ENCODE measurements at places on chromosomes 1 and 21.

GRCh38 chr21:36450511-36450910 is 29.4 kb downstream of the CLDN14 start:
- no peak for DNase-seq

GRCh38 chr1:11479375-11479979 is 522 bp downstream of the DISP3 start:
- no peak for DNase-seq

DNA sequence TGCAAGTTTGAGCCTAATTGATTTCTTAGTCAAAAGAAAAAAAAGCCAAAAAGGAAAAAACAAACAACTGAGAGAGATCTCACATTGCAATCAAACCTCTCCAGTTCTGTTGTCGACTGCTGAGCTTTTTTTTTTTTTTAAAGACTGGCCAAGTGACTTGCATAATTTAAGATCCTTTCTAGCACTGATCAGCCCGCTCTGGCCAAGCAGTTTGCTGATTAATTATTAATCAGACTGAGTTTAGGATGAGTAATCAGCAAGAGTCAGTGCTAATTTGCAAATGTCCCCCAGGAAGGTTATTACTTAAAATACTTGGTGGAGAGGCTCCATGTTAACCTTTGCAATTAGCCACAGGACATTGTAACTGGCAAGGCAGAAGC is 39.3 kb downstream of the HMGB4 start:
- no peak for DNase-seq

DNA sequence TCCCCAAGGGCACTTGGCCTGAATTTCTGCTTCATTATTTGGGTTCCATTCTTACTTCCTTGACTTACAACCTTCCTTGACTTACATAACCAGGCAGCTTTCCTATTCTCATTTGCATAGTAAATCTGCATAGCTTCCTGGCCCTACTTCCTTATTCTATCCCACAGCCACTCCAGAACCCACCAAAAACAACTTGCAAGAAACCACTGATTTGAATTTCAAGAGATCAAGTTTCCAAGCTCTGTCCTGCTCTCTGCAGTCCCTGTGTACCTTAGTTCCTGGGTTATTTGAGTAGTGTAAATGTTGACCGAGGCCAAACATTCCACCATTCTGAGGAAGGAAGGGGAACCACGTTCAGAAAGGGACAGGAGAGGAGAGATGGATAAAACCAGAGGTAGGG is 603.3 kb downstream of the PTPRC start:
- no peak for DNase-seq

- DNase-seq = no peak
Measured at GRCh38 chr1:40630488-40631223, 34.8 kb downstream of the RIMS3 start.

GRCh38 chr1:26318338-26319064 is 743 bp downstream of the CD52 start:
- no peak for DNase-seq

- no peak for DNase-seq
Measured at GRCh38 chr1:27136236-27136551, 18.7 kb downstream of the SLC9A1 start.

- DNase-seq = no peak
Measured at GRCh38 chr1:15799928-15800835, 7.3 kb downstream of the UQCRHL start.

GRCh38 chr1:117534995-117535467 is 70.8 kb upstream of the TENT5C start:
- DNase-seq = no peak

DNA sequence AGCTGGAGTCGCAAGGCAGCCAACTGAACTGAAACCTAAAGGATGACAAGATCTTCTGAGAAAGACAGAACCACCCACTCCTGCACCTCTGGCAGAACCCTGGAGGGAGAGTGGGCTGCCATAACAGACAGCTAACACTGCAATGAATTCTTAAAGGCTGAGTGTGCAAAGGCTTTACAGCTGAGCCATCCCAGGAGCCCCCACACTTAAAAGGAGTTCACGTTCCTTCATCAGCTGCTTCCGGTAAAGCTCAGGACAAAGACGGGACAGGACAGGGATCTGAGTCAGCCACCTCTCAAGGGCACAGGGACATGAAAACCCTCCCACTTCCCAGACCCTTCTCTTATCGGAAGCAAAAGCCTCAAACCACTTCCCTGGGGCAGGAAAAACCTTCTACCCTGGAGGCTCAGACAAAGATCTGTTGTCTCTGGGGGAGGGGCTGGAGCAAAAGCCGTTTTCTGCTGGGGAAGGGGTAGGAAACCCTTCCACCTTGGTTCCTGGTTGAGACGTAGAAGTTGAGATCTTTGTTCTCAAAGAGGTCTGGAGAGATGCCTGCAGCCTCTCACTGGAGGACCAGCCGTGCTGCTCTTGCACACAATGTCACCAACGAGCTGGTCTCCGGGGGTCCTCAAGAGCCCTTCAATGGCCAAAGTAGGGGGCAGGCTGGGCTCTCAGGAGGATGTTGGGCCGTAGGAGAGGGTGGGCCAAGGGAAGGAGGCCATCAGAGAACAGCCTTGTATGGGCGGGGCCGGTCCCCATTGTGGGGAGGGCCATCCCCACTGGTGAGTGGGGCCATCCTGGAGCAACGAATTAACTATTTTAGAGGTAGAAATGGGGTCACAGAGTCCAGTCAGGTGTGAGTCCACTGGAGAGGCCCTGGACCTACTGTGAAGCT is 452.4 kb downstream of the PTPRU start:
- DNase-seq = no peak

DNA sequence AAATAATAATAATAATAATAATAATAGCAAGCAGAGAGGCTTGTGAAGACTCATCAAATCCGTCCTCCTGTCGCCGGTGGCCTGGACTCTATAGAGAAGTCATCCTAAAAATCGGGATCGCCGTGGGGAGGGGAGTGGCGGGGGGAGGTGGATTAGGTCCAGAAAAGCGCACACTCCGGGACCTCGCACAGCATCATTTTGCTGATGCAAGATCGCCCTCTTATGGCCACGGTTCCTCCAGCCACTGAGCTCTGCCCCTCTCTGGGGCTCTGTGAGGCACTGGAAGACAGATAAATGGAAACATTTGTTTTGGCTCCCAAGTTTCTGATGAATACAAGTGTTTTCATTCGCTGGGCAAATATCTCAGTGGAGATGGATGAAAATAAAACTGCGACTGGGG is 612.0 kb downstream of the MATN1 start:
- no peak for DNase-seq

GRCh38 chr1:169091480-169091941 is 15.0 kb upstream of the ATP1B1 start:
- no peak for DNase-seq

- DNase-seq = no peak
Measured at GRCh38 chr1:116270316-116271057, 102.6 kb upstream of the ATP1A1 start.

GRCh38 chr1:66315671-66316070 is 218.3 kb upstream of the SGIP1 start:
- no peak for DNase-seq

DNA sequence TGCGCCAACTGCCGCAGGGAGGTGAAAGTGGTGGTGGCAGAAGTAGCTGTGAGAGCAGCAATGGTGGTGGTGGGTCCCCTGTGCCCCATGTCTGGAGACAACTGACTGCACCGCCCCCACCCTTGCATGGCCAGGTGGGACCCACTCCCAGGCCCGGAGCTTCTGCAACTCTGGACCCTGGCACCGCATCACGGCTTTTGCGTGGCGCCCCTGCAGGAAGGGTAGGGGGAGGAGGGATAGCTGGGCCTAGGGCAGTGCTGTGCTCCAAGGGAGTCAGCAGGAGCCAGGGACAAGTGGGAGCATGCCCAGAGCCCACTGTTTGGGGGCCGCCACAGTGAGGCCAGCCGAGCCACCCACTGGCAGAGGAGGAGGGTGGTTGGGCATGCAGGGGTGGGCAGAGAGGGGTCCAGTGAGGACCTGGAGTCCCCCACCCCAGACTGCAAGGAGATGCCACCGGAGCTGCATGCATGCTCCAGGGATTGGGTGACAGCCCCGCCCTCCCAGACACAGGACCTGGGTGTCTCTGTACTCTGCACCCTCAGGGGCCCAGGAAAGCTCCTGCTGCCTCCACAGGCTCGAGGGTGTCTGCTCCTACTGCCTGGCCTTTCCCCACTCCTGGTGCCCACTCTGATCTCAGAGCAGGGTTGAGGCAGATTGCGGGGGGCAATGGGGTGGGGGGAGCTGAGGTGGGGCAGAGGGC is 9.8 kb upstream of the CTTNBP2NL start:
- DNase-seq = no peak

DNA sequence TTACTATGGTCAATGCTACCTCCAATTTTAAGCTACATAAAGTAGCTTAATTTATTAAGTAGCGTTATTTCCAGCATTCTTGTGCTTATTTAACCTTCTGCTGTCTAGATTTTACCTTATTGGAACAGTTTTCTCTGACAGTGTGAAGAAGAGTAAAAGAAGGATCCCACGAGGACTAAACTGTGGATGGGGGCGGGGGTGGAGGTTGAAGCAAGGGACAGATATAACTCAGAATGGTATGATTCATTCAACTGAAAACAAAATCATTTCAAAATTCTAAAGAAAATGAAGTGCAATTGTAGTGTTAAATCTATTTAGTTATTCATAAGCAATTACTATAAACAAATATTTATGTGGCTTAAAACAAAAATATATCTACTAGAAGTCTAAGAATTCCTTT is 11.5 kb upstream of the VAV3 start:
- DNase-seq = no peak

All from NCI-H1048 (cell line).